T-helper 2 cell treated with Interferon-gamma antibody and Interleukin-4, amounts not matched to agents 100 ng/mL and 5 ng/mL, for 36 hours (primary cell): ENCODE measurements at places on chromosomes 5 and 9. TPM values are rescaled to one million over a fixed set of nuclear protein-coding genes. Genes with fewer than 3 reads are reported as not detected.

The SPAAR gene
- total RNA-seq, result not detected in 2 replicates

The PCDHGC4 gene
- 0.05 TPM in 1 of 2 replicates, not detected in the other for total RNA-seq

The PAEP gene
- total RNA-seq, result not detected in 2 replicates

The LCN15 gene
- total RNA-seq, result not detected in 2 replicates

The TMEM215 gene
- not detected in 2 replicates for total RNA-seq

The IL9 gene
- total RNA-seq, result 0.59 TPM in 1 of 2 replicates, not detected in the other

The KYAT1 gene
- total RNA-seq, result 15.7 and 17.4 TPM in 2 replicates

The DOCK2 gene
- total RNA-seq, result 293 and 303 TPM in 2 replicates

The CTXN3 gene
- total RNA-seq, result not detected in 2 replicates

The MLANA gene
- not detected in 2 replicates for total RNA-seq
